CD8-positive, alpha-beta memory T cell (primary cell): ENCODE measurements at places on chromosomes 2 and 18. TPM values are rescaled to one million over a fixed set of nuclear protein-coding genes. Genes with fewer than 3 reads are reported as not detected.

Gene EIPR1
- total RNA-seq = 41.6 TPM

Gene OSR1
- not detected for total RNA-seq

Gene OTOF
- total RNA-seq = 1.7 TPM

Gene LIPG
- not detected for total RNA-seq

Gene ZNF2
- 5.3 TPM for total RNA-seq

Gene DSG1
- not detected for total RNA-seq

Gene REG1B
- not detected for total RNA-seq

Gene ABCG8
- total RNA-seq = not detected

Gene CTAGE1
- not detected for total RNA-seq

Gene SCG2
- total RNA-seq = not detected

Gene FARP2
- total RNA-seq = 36.0 TPM

Gene COX7A2L
- total RNA-seq = 99.8 TPM

Gene UCN
- 2.6 TPM for total RNA-seq
